ENCODE measurements at places on chromosomes 6 and 20. TPM values are rescaled to one million over a fixed set of nuclear protein-coding genes. Genes with fewer than 3 reads are reported as not detected.

DNA sequence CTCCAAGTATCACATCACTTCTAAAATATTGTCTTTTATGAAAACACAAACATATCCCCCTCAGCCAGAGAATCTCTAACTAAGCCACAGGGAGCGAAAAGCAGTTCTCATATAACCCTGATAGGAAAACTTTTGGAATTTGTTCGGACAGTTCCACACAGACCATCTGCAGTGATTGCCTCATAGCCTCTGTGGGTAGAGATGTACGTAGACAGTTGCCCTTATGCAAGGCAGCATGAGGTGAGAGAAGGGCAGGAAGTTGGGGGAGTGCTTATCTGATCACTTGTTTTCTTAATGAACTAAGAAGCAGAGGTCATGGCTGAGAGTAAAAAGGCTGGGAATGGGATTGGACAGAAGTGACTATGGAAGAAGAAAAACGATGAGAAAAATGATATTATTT, 39.6 kb downstream of the SLC23A2 start:
- peak; percentile 52 for DNase-seq

Gene DDAH2
- total RNA-seq: 85.8 TPM

DNA sequence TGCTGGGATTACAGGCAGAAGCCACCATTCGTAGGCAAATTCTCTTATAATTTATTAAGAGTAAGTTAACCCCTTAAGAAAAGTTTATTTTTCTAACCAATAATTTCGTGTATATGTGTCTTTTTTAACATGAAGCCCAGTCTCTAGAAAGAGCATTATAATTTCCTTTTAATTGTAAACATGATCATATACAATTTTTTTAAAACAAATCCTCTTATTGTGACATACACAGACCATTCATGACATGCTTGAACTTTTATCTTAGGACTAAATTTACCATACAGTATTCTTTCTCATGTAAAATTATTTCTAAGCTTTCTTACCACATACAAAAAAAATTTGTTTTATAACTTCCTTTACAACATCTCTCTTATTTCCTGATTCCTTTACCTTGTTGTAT, 6.7 kb downstream of the ACOT13 start:
- peak; percentile 30 for DNase-seq

Gene PHACTR2
- 32.3 TPM for total RNA-seq

- no peak for DNase-seq
Observed at GRCh38 chr6:148217921-148218320, 124.7 kb upstream of the SASH1 start.

- no peak for DNase-seq
Observed at GRCh38 chr20:39875492-39876110, 813.4 kb downstream of the MAFB start.

DNA sequence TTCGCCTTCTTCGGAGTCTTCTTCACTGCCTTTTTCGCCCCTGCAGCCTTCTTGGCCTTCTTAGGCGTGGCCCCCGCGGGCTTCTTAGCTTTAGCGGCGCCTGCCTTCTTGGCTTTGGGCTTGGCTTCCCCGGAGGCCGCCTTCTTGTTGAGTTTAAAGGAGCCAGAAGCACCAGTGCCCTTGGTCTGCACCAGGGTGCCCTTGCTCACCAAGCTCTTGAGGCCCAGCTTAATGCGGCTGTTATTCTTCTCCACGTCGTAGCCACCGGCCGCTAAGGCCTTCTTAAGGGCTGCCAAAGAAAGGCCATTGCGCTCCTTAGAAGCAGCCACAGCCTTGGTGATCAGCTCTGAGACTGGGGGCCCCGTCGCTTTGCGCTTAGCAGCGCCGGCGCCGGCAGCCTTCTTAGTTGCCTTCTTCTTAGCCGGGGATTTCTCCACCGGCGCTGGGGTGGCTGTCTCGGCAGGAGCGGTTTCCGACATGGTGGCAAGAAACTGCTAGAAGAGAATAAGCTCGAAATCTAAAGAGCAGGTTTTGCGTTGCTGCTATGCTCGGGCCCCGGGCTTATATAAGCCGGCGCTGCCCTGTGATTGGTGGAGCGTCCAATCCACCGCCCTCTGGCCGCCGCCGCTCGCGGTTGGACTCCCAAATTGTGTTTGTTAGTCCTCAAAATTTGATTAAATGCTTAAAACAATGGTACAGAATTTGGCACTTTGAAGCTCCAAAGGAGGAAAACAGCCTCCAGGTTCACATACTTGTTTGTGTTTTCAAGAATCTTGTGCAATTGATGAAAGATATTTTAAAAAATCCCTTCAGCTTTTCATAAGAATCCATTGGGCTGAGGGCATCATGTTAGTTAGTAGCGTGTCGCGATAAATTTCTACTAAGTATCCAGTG, 44.9 kb downstream of the OR2B2 start:
- DNase-seq: peak; percentile 91

DNA sequence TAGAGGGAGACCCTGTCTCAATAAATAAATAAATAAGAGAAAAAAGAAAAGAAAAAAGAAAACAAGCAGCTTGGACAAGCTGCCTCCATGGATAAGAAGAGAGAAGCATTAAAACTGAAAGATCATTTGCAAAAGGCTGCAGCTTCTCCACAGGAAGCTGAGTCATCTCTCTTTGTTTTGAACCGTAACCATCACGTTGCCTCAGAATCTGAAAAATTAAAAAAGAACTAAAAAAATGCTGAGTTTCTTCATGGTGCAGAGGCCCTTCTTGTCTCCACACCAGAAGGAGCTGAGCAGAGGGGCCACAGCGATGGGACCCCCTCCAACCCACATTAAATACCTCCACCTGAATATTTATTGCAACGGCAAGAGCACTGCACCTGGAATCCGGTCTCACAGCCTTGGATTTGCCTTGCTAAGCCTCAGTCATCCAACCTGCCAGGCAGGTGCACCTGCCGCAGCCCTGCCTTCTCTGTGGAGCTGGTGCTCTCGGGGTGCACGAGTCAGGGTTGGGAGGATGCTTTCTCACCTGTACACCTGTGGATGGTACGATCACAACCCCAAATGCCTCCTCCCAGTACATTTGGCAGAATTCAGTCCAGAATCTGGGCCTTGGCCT, 28.1 kb downstream of the TOX2 start:
- DNase-seq: peak; percentile 71

- peak; percentile 86 for DNase-seq
Observed at GRCh38 chr6:31399589-31400466, 3.6 kb upstream of the MICA start.

GRCh38 chr6:31652925-31653724, 664 bp upstream of the BAG6 start:
- no peak for DNase-seq

DNA sequence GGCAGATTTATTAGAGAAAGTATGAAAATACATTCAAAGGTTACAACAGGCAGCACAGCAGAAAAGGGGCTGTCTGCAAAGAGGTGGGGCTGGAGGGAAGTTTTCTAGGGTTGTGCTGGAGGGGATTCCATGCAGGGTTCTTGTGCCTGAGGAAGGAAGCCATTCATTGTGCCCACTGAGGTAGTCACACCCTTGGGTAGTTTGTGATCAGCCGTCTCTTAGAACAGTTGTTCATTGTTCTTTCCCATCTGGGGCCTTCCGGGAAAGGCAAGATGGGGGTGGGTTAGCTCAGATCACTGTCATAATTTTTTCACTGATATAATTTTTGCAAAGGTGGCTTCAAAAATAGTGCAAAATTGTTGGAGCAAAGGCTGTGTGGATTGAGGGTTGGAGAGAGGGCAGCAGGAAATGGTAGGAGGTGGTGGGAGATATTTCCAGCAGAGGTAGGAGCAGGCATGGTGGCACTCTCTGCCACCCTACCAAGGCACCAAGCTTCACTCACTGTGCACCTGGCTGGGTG, 80.5 kb upstream of the GPR6 start:
- DNase-seq: no peak

Gene SPATA25
- total RNA-seq: 4.1 TPM

Gene PRR18
- not detected for total RNA-seq

Gene HLA-DOB
- total RNA-seq: not detected

DNA sequence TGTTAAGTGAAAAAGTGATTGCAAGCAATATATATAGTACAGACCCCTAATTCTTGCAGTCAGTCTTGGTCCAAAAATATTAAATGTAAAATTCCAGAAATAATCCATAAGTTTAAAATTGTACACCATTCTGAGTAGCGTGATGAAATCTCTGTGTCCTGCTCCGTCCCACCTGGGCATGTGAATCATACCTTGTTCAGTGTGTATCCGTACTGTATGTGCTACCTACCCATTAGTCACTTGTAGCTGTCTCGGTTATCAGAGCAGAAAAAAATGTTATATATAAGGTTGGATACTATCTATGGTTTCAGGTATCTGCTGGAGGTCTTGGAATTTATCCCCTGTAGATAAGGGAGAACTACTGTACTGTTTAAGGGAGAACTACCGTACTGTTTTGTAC, 16.3 kb downstream of the IRAK1BP1 start:
- DNase-seq: no peak

Gene PAX1
- total RNA-seq: not detected

DNA sequence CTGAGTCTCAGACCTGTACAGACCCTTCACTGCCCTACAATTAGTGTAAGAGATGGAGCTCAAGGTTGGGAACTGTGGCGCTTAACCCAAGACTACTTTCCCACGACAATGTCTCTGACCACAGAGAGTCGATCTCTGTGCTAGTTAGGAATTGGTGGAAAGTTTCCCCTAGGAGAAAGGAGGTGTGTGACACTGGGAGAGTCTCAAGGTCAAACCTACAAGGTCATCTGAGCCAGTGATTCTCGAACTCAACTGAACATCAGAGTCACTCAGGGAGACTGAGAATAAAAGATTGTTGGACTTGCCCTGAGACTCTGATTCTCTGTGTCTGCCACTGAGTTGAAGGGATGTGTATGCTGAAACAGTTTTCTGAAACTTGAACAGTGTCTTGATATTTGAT, 9.7 kb upstream of the AFDN start:
- DNase-seq: no peak

- DNase-seq: no peak
Observed at GRCh38 chr20:1674990-1675780, 17.6 kb upstream of the SIRPG start.

GRCh38 chr6:11514672-11515071, 22.9 kb upstream of the TMEM170B start:
- DNase-seq: no peak

All from LHCN-M2 (cell line).